ENCODE measurements at places on chromosomes 3 and 15.

DNA sequence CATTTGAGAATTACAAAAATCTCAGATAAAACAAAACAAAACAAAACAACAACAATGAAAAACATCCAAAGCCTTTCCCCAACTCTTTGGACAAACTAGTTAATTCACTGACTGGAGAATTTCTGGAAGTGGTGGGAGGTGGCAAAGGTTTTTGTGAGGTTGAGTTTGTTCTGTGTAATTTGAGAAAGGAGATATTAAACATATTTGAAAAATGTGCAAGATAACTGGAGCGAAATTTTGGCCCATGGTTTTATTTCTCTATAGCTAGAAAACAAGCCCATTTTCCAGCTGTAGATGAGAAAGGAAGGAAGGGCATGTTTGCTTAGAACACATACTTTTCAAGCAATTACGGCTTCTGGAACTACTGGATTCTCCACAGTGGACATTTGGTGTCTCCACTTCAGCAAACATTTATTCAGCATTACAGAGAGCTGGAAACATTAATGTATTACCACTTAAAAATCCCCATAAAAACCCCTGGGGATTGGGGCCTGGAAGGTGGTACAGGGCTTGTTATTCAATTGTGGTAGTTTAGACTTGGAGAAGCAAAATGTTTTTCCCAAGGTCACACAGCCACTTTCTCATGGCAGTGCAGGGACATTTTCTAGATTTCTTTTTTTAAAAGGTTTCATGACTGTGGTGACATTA lies 135.8 kb downstream of the THSD4 start:
- no peak for DNase-seq

DNA sequence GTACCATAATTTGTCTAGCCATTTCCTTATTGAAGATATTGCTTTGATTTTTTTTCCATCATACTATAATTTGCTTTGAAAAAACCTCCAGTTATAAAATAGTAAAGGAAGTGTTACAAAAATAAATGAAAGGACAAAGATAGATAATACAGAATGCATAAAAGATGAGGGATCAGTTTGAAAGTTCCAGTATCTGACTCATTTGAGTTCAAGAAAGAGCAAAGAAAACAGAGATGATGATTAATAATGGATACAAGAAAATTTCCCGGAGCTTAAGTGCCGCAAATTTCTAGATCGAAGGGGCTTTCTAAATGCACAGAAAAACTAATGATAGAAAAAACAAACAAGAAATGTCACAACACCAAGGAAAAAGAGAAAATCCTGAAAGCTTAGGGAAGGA lies 4.3 kb downstream of the WDR48 start:
- DNase-seq: no peak

- no peak for DNase-seq
Measured at GRCh38 chr15:70387993-70388392, 290.3 kb upstream of the TLE3 start.

DNA sequence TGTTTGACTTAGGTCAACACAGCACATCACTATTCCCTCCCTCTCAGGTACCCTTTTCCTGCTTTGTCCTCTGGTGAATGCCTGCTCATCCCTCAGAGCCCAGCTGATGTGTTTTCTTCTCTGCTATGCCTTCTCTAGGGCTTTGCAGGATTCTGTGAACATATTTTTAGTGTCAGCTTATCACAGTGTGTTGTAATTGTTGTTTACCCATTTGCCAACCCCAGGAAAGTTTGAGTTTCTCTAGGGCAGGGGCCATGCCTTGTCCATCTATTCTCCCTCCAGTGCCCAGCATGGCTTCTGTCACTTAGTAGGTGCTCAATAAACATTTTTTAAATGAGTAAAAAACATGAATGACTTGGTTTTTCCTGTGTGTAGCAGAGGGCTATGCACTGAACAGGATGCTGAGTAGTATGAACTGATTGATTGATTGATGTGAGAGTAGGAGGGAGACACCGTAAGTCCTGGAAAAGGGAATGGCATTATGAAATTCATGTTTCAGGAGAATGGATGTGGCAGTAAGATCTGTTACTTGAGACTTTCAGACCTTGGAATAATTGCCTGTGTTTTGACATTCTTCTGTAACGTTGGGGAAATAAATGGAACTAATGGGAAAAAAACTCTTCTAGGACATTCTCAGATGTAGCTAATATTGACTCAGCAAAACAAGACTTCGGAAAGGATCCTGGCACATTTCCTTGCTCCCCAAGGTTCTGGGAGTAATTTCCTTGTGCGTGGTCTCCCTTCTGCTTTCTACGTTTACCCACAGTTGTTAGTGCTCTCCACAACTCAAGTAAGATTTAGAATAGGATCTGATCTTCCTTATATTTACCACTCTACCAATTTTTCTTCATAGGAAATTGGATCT lies 267.3 kb upstream of the TBL1XR1 start:
- no peak for DNase-seq

DNA sequence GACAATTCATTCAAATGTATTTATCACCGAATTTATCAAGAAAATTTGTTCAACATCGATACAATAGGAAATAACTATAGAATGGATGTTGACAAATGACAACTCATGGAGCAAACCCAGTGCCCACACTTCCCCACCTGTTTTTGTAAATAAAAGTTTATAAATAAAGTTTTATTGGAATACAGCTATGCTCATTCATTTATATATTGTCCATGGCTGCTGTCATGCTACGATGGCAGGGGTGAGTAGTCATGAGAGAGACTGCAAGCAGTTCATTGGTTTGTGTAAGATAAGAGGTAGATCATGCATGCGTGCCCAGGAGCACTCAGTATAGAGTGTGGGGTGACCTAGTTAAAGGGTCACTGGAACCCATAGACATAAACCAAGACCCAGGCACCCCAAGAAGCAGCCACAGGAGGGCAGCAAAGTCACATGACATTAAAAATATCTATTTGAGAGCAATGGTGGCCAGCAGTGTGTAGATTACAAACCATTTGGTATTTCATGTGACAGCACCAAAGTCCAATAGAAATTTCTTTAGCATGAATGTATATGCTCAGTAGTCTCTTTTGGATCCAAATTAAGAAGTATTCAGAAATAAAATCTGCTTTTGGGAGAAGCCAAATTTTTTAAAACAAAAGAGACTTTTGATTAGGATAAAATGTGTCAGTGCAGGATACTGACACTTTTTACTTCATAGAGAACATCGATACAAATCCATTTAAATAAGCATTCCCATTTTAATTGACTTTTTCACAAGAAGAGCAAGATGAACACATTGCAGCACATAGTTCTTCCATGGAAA lies 794.8 kb downstream of the MCTP2 start:
- DNase-seq: no peak

DNA sequence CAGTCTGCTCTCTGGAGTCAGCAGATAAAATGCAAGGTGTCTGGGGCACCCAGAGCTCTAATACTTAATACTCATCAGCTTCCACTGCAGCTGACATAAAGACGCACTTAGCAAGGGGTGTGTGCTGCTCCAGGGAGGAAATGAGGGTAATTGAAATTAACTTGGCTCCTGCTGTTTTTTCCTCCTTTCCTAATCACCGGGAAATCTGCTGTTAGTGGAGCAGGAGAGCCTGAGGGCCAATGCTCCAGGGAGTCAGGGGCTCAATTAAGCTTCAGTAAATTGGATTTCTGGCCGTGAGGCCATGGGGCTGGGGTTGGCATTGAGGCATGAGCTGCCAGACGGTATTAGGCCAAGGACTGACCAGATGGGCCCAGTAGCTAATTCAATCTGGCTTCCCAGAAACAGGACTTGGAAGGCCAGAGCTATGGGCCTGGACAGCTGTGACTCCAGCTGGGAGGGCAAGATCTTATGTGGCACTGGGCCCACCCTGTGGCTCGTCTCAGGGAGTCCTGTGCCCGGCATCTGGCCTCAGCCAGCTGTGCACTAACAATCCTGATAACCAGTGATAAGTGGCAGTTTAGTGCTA lies 30.7 kb upstream of the CHRNB4 start:
- no peak for DNase-seq

DNA sequence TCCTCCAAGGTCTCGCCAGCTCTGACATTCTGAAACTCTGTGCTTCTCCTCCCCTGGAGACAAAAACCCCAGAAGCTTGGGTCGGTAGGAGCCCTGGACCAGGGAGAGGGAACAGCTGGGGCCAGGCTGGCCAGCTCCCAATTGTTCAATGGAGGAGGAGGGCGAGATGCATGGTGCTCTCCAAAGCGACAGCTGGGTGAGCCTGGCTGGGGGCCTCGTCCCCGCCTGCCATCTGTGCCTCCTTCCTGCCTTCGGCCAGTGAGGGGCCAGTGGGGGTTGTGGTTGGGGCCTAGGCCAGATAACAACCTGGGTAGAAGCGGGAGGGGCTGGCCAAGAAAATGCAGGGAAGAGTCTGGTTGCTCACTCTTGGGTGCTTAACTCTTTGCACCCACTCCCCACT lies 79.4 kb downstream of the CORO2B start:
- DNase-seq: no peak

DNA sequence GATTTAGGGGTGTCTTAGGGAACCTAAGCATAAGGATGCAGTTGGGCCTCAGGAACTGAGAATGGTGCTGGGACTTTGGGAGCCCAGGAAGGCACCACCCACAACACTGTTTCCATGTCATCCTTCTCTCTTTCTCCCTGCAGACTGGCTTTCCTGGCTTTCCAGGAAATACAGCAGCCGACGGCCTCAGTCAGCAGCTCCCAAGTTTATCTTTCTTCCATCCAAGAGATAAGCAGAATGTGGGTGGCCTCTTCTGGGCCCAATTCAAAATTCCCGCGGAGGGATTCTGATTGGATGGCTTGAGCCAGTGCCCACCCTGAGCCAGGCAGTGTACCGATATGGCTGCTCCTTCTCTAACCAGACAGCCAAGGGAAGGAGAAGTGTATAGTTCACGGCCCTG lies 4.5 kb upstream of the CLN6 start:
- no peak for DNase-seq

GRCh38 chr3:128275316-128276145 lies 122.2 kb downstream of the EEFSEC start:
- DNase-seq: no peak

- no peak for DNase-seq
Measured at GRCh38 chr3:66492071-66492470, 8.8 kb downstream of the LRIG1 start.

- DNase-seq: no peak
Measured at GRCh38 chr15:77634266-77634962, 1.7 kb upstream of the LINGO1 start.

DNA sequence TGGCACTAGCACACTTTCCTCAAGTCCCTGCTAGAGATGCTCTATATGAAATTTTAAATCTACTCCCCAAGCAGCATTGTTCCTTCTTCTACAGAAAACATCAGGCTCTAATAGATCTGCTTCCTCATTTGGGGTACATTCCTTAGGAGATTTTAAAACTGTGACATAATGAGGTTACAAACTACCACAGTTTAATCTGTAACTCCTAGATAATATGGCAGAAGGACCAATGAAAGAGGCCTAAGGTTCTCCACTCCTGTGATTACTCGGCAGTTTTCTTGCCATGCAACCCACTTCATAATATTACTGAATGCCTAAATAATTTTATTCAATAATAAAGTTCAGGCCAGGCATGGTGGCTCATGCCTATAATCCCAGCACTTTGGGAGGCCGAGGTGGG lies 16.1 kb downstream of the ZNF106 start:
- no peak for DNase-seq

DNA sequence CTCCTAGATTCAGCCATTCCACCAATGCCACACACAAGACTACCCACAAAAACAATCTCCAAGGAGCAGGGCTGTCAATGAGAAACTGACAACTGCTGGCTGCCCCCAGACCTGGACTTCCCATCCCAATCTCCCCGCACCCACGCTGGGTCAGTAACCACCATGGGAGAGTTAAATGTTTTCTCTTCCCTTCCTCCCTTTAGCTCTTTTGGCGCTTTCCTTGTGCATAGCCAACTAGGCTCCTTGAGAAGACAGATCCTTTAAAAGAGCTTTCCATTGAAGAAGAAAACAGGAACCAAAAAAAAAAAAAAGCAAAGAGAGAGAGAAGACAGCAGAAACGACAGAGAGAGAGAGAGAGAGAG lies 8.3 kb downstream of the BCL6 start:
- DNase-seq: no peak

- DNase-seq: no peak
Measured at GRCh38 chr3:105414841-105415240, 48.1 kb downstream of the ALCAM start.

DNA sequence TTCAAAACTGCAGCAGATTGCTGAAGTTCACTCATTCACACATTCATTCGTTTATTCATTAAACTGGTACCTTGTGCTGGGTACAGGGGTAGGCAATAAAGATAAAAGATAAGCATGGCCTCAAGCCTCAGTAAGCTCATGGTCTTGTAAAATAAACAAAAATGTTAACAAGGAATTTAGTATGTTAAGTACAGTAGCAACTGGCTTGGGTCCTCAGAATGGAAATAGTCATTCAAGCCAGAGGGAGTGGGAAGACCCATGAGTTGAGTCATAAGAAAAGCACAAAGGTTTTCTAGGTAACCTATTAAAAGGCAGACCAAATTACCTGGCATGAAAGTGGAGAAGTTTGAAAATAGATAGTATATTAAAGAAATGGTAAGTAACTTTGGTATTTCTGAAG lies 163.3 kb downstream of the CDIN1 start:
- DNase-seq: no peak

GRCh38 chr3:124591699-124592098 lies 138.6 kb upstream of the UMPS start:
- no peak for DNase-seq

- DNase-seq: no peak
Measured at GRCh38 chr15:31472636-31473384, 146.2 kb downstream of the KLF13 start.

DNA sequence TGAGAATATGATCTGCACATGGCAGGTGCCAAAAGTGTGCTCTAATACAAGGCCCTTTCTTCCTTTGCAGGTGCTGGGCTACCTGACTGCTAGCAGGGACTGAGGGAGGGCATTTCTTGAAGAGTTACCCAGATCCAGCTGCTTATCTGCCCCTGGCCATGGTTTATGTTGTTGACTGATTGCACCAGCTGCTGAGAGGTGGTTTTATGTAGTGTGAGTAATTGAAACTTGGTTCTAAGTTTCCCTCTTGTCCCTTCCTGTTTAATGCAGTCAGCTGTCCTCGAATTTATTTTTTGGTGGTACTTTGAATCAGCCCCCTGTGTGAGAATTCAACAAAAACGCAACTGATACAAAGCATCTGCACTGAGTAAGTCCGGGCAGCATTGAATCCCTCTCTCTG lies 288.3 kb upstream of the C2CD4B start:
- DNase-seq: no peak

DNA sequence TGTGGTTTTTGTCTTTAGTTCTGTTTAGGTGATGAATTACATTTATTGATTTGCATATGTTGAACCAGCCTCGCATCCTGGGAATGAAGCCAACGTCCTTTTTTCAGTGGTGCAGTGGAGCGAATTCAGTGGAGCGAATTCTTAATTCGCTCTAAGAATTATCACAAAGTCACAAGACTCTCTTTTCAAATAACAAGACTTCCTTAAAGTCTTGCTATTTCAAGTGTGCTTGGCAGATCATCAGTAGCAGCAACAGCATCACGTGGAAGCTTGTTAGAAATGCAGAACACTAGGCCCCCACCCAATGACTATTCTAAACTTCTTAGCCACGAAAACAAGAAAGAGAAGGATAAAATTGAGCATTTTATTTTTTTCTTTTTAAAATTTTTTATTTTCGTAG lies 58.1 kb upstream of the CD200R1L start:
- no peak for DNase-seq

GRCh38 chr15:55110446-55110845 lies 86.3 kb downstream of the RSL24D1 start:
- no peak for DNase-seq

GRCh38 chr3:53486961-53487654 lies 7.3 kb upstream of the CACNA1D start:
- DNase-seq: no peak

GRCh38 chr3:129593595-129594339 lies 12.7 kb downstream of the PLXND1 start:
- DNase-seq: no peak

All from esophagus squamous epithelium (tissue), 5 donors.